GM23338 (cell line): ENCODE measurements at places on chromosomes 1 and 21.

DNA sequence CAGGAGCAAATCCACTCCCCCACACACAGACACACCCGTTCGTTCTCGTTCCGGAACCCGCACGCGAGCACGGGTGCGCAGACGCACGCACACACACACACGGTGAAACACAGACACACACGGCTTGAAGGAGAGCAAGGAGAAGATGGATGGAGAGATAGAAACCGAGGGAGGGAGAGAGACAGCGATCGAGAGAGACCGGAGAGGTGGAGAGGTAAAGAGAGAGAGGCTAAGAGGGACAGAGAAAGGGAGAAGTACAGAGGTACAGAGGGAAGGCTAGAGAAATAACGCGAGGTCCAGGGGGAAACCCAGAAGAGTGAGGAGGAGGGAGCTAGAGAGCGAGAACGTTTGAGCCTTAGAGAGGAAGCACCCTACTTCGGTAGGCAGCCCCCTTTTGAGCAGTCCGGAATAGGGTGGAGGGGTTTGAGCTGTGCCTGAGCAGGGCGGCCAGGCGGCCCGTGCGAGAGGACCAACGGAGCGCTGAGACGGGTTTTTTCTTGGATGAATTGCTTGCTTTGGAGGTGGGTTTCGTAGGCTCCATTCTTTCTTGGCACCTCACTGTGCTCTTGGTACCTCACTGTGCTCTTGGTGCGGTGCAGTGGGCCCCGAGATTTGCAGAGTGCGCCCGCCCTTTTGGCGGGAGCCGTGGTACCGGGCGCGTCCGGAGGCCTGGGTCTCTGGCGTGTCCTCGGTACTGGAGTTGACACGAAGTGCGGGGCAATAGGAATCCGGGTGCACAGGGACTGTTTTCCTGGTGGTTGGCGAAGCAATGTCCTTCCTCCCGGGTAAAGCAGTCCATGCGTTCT, 88.4 kb upstream of the RHOU start:
- peak; percentile 69 for DNase-seq

- DNase-seq = no peak
These were observed 485.4 kb upstream of the LRRC7 start for GRCh38 chr1:69082312-69082711.

DNA sequence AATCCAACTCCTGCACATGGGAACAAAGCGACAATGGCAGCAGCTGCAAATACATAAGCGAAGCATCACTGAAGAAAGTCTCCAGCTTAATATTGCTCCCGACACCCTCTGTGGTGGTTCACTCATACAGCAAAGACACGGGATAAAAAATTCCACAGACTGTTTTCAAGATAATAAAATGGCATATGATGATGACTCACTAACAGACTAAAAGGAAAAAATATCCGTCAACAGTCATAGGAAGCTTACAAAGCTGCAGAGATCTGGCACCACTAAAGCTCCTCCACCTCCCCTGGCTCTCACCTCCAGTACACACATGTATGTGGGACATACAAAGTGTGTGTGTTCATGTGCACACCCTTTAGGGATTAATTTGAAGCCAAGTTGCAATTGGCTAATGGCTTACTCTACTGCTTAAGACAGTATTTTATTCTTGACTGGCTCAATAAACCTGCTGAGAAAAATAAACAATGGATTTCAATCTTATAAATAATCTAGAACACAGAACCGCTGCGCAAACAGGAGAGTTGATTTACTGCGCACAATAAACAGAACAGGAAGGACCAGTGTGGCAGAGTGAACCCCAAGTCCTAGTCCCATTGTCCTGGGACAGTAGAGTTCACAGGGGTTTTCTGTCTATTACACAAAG, 94.4 kb downstream of the SLC45A1 start:
- no peak for DNase-seq

GRCh38 chr1:206742719-206743383, 27.7 kb upstream of the IL19 start:
- DNase-seq = no peak

DNA sequence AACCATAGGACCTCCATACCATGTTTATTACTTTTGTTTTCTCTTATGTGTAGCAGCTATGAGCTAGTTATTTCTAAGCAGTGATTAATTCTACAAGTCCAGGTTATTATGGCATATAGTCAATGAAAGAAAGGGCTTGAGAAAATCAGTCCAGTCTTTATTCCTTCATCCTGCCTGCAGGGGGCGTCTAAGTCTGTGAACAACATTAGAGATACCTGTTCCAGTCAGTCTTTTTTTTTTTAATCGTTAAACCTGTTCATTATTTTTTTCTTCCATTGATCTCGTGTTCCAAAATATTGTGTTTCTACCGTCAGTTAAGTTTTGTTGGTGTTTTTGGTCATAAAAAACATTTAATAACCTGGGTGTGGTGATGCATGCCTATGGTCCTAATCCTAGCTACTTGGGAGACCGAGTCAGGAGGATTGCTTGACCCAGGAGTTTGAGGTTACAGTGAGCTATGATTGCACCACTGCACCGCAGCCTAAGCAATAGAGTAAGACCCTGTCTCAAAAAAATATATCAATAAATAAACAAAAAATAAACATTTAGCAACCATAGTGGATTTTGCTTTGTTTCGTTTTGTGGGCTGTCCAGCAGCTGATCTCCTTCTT, 29.4 kb upstream of the CD2 start:
- DNase-seq = peak; percentile 84
